LNCaP clone FGC (cell line): ENCODE measurements at places on chromosomes 3 and 15.

- no peak for DNase-seq
Measured at GRCh38 chr3:141986548-141987107, 110.2 kb downstream of the ATP1B3 start.

GRCh38 chr15:92362001-92362350 lies 31.7 kb upstream of the ST8SIA2 start:
- no peak for DNase-seq

- DNase-seq, result no peak
Measured at GRCh38 chr15:63672369-63672768, 75.2 kb downstream of the FBXL22 start.

GRCh38 chr3:149969940-149970715 lies 567 bp downstream of the PFN2 start:
- peak; percentile 70 for DNase-seq
